ENCODE measurements at places on chromosomes 1 and 21. TPM values are rescaled to one million over a fixed set of nuclear protein-coding genes. Genes with fewer than 3 reads are reported as not detected.

Gene TMEM125
- total RNA-seq, result not detected

Gene SNRNP40
- total RNA-seq, result 86.3 TPM

Gene PTPRC
- 0.18 TPM for total RNA-seq

Gene EFNA1
- not detected for total RNA-seq

Gene OR2T5
- not detected for total RNA-seq

Gene CHD1L
- 32.4 TPM for total RNA-seq

Gene FAM229A
- 0.89 TPM for total RNA-seq

Gene VHLL
- not detected for total RNA-seq

Gene SLX9
- 12.4 TPM for total RNA-seq

Gene SLC25A44
- total RNA-seq, result 15.2 TPM

Gene TEDDM1
- not detected for total RNA-seq

Gene PLPP3
- 4.9 TPM for total RNA-seq

Gene GALNT2
- 96.6 TPM for total RNA-seq

Gene PI4KB
- total RNA-seq, result 78.7 TPM

Gene CD53
- total RNA-seq, result not detected

Gene SLFNL1
- not detected for total RNA-seq

Gene PTAFR
- 1.2 TPM for total RNA-seq

Gene KRTAP24-1
- total RNA-seq, result not detected

Gene AZIN2
- total RNA-seq, result 6.3 TPM

Gene LIN28A
- not detected for total RNA-seq

Gene PDE9A
- total RNA-seq, result 8.9 TPM
